Dermis blood vessel endothelial cell (primary cell): ENCODE measurements at places on chromosomes 5 and 9.
A peak's percentile ranks its signal among the peaks of the same experiment; 100 is the strongest.

- DNase-seq, result peak; percentile 40
Measured at GRCh38 chr9:312596-313320, 98.1 kb downstream of the DOCK8 start.

DNA sequence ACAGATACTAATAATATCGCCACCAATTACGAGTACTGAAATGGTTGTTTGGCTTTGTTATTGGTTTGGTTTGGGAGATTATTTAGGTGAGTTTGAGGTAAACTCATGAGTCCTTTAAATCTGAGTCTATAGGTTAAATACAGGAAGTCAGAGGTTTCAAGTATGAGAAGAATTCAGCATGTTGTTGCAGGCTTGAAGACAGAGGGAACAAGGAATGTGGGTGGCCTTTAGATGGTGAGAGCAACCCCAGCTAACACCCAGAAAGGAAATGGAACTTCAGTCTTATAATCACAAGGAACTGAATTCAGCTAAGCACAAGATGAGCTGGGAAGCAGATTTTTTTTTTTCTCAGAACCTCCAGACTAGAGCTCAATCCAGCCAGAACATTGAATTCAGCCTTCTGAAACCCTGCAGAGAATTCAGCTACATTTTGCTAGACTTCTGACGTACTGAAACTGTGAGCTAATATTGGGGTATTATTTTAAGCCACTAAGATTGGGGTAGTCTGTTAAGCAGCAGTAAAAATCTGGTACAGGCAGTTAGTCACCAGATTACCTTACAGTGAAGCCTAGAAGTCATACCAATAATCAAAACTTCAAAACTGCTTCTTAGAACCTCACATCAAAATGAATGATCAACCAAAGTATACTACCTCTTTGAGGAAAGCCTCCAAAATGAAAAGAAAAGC, 216.0 kb upstream of the PUM3 start:
- DNase-seq, result no peak

DNA sequence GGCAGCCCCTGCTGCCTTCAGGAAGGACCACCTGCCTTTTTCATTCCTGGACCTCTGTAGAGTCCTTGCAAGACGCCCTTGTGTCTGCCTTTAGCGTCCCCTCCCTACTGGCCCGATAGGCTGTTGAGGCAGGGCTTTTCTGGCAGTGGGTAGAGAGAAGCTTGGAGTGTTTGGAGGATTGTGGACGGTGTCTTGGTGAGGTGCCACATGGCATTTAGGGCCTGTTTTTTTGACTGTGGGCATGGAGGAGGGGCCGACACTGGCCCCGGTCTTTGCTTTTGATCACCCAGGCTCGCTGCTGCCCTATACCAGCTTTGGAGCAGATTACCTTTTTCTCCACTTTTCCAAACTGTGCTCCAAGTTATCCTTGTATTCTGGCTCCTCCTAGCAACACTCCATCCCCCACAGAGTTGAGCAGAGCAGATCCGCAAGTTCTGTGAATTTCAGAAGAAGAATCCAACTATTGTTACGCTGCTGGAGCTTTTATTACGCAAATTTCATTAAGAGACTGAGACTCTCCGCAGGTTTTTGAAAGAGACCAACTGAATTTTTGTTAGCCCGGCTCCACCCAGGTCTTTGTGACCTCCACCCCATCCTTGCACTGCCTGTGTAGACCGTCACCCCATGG, 34.8 kb upstream of the PRDM12 start:
- DNase-seq, result no peak

DNA sequence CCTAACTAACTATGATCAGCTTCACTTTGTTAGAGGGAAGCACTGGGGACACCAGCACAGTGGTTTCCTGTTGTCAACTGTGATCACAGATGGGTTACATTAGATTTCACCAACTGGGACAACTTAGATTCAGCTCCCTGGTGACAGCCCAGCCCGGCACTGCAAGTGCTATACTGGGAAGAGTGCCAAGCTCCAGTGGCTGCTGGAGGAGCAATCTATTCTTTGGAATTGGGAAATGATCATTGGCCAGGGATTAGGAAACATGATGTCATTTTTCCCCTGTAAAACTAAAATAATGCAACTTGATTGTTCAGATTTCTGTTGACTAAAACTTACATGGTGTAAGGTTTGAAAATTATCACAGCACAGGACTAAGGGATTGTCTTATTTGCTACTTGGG, 33.2 kb downstream of the PTGR1 start:
- peak; percentile 81 for DNase-seq

GRCh38 chr9:108130905-108131304, 641.3 kb upstream of the KLF4 start:
- no peak for DNase-seq

- DNase-seq, result no peak
Measured at GRCh38 chr9:138077126-138077525, 199.5 kb downstream of the CACNA1B start.

DNA sequence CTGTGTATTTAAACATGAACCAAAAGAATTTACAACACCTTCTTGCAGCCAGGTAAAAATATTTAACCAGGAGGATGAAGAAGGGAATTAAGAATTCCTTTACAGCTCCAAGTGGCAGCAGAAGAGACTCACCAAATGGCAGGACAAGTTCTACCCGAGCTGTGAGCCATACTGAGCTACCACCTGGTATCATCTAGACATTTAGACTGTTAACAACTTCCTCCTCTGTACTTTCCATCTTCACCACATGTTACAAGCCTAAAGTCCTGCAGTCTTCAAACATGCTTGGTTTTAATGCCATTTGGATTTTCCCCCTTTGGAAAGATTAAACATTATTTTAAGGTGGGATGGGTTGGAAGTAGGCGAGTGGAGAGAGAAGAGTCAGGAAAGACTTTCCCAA, 190.2 kb downstream of the TRPM6 start:
- DNase-seq, result no peak

GRCh38 chr9:21465138-21465537, 17.0 kb downstream of the IFNE start:
- DNase-seq, result no peak

- DNase-seq, result no peak
Measured at GRCh38 chr9:89417832-89418473, 80.0 kb downstream of the SEMA4D start.

DNA sequence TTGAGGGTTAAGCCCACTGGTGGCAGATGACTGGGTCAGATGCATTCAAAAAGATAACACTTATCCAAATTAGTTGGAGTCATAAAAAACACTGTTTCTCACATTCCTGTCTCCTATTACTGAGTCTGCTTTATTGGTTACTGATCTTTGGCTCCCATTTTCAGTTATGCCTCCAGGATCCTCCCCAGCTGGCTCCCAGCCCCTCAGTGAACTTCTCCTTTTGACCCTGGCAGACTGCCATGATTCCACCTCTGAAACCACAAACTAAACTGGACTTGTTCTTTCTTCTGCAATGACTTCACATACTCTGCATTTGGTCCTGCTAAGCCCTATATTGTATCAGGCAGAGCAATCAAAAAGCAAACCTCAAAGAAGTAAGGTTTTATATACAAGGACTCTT, 860.8 kb upstream of the DMAC1 start:
- DNase-seq, result peak; percentile 53

GRCh38 chr9:22008384-22008716, 755 bp downstream of the CDKN2B start:
- no peak for DNase-seq

DNA sequence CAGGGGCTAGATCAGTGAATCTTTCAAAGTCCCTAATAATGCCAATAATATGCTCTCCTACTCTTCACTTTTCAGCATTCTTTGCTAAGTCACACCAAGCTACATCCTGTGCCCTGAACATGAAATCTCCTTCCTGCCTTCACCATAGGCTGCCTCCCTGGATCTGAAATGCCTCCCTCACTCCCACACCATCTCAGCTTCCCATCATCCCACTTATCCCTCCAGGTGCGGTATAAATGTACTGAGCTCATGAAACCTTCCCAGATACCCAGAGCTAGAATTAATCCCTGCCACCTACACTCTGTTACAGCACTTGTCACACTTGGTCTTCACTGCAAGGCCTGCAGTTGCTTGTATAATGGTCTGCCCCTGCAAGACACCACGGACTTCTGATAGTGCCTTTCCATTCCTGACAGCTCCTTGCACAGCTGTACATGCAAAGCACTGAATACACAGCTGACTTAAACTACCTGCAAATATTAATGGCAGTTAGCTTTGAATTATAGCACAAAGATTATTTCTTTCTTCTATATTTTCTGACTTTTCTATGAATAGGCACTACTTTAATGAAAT, 250.4 kb downstream of the EBF1 start:
- no peak for DNase-seq

- DNase-seq, result peak; percentile 24
Measured at GRCh38 chr9:134204991-134205578, 40.7 kb upstream of the RNU6ATAC start.

DNA sequence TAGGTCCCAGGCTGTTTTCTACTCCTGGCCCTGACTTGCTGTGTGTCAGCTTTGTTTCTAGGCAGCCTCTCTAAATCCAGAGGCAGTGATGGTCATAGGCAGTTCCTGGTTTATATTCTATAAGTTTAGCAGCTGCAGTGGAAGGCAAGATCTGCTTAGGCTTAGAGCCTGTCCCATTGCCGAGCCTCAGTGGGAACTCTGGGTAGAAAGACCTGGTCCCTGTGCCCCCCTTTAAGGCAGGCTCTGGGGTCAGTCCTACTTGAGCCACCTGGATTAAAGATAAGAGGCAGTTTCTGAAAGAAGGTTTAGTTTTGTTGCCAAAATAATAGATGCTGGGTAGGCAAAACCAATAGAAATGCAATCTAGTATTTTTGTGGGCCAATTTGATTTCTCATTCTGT, 13.6 kb downstream of the MCCC2 start:
- peak; percentile 9 for DNase-seq

DNA sequence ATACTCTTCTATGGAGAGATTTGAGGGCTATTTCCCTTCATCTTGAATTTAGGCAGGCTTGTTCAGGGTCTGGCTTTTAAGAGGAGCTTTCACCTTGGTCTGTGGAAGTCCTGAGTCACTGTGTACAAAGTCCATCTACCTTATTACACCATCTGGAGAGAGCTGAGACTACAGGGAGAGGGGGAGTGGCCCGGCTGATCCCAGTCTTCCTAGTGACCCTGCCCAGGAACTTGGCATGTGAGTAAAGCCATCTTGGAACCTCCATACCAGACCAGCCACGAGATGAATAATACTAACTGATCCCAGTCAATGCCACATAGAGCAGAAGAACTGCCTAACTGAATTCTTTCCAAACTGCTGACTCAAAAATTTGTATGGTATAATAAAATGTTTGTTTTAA, 8.4 kb upstream of the IL6ST start:
- no peak for DNase-seq

GRCh38 chr9:114958021-114958843, 27.8 kb upstream of the TNFSF8 start:
- no peak for DNase-seq

- DNase-seq, result no peak
Measured at GRCh38 chr5:79962575-79963222, 28.4 kb downstream of the MTX3 start.
